Fibroblast of mammary gland (primary cell): ENCODE measurements at places on chromosomes 2 and 18.

- DNase-seq, result peak; percentile 59
Measured at GRCh38 chr2:84880645-84881521, at the start of gene TRABD2A. Gene TRABD2A, minus strand, starts transcription at chr2:84881084. Its CDS starts 45 bp downstream, at chr2:84881039.

GRCh38 chr18:45370255-45371010 is 244.8 kb upstream of the SLC14A2 start:
- DNase-seq, result peak; percentile 70

GRCh38 chr2:81876624-81877023 is 1572.1 kb upstream of the LRRTM1 start:
- DNase-seq, result no peak

- no peak for DNase-seq
Measured at GRCh38 chr18:46814399-46814798, 57.5 kb upstream of the ST8SIA5 start.

GRCh38 chr2:45433363-45433762 is 177.7 kb downstream of the SRBD1 start:
- no peak for DNase-seq
